ENCODE measurements at places on chromosomes 3 and 15. TPM values are rescaled to one million over a fixed set of nuclear protein-coding genes. Genes with fewer than 3 reads are reported as not detected.

Gene BOC
- 6.2 TPM for total RNA-seq

Gene CD200R1
- total RNA-seq: not detected

Gene SLC38A3
- not detected for total RNA-seq

Gene TMCO5A
- not detected for total RNA-seq

Gene HTD2
- total RNA-seq: 7.8 TPM

Gene CLDN18
- total RNA-seq: not detected

Gene C3orf20
- total RNA-seq: 0.06 TPM

Gene COLQ
- 0.23 TPM for total RNA-seq

Gene MFGE8
- total RNA-seq: 296 TPM

Gene GPR176
- 11.4 TPM for total RNA-seq

Gene CPNE9
- total RNA-seq: 0.17 TPM

Gene OSBPL10
- 16.0 TPM for total RNA-seq

Gene GOLGA6D
- total RNA-seq: not detected

Gene LMAN1L
- not detected for total RNA-seq

Gene ZNF80
- not detected for total RNA-seq

Gene GPR27
- total RNA-seq: 3.1 TPM

Gene INKA1
- 2.1 TPM for total RNA-seq

Gene ROBO1
- 14.4 TPM for total RNA-seq

Gene CCDC54
- total RNA-seq: not detected

Gene CSPG5
- total RNA-seq: 0.97 TPM

Gene CLSTN2
- 0.02 TPM for total RNA-seq

Gene SERPINI2
- total RNA-seq: not detected

Gene PLS1
- total RNA-seq: 10.5 TPM

Gene PRKCD
- total RNA-seq: 36.4 TPM

Gene PIF1
- total RNA-seq: 16.4 TPM

Gene LYSMD2
- 23.8 TPM for total RNA-seq

Gene CHAC1
- 8.2 TPM for total RNA-seq

Gene ILDR1
- not detected for total RNA-seq

Gene MPI
- total RNA-seq: 33.1 TPM

Gene CKMT1A
- total RNA-seq: 2.9 TPM

Gene ADGRG7
- not detected for total RNA-seq

Gene CFAP100
- total RNA-seq: not detected

Gene DUOX1
- total RNA-seq: not detected

Gene UNC13C
- not detected for total RNA-seq

Gene SLC7A14
- total RNA-seq: not detected

Gene MAP1A
- total RNA-seq: 0.57 TPM

Gene CPB1
- total RNA-seq: not detected

Gene MASP1
- total RNA-seq: not detected

Gene SLC6A11
- total RNA-seq: 0.03 TPM

Gene ACKR4
- total RNA-seq: not detected

Gene GOLGA8R
- 0.26 TPM for total RNA-seq

Gene GOLGA6B
- total RNA-seq: not detected
